ENCODE measurements at places on chromosomes 7 and 10.

GRCh38 chr7:117123311-117123926, 170.1 kb downstream of the ST7 start:
- DNase-seq, result no peak

DNA sequence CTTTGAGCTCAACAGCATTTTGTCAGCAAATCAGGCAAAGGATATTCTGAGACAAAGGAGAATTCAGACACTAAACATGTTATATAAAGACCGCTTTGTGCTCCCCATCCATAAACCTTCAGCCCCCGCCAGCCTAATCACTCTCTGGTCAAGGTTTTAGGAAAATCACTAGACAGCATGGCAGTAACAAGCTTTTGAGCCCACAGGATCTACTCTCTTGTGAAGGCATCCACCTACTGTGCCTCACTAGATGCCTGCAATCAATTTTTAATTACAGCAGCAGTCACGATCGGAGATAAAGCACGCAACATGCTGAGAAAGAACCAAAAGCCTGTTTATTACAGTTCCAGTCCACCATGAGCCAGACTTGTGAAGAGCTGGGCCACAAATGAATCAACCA, 19.1 kb downstream of the PDE1C start:
- DNase-seq, result no peak

DNA sequence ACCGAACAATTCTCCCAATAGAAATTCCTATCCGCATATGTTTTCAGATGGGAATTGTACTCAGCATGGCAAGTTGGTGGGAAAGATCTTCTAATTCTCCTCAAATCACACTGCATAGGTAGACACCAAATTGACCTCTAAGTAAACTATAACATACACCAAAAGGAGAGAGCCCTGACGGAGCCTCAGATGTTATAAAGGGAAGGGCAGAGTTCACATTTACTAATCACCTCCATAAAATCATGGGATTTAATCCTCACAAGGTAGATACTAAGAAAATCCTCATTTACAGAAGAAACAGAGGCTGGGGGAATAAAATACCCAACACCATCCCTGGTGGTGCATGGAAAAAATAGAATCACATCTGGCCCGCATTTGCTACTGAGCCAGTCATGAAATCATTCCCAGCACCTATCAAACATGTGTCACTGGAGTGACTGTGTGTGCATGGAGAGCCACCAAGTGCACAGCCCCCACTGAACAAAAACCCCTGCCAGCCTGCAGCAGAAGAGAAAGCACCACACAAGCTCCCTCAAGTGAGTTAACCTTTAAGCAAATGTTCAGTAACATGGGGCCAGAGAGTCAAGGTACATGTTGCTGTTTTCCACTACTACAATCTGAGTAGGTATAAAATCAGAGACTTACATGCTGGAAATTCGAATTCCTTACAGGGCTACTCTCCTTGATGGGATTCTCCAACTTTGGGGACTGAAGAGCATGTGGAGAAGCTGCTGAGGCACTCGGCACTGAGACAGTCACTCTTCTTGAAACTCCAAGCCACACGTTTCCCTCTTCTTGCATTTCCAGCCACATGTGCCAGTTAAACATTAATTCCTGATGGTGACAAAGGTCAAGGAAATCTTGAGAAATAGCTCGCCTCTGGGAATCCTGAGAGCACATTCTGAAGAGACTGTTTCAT, at the start of gene DDC:
DDC (minus strand) TSS at position 766 of the 919 bp plus-strand sequence. CDS start 21,320 bp downstream, outside the sequence.
- DNase-seq, result no peak

- no peak for DNase-seq
These were observed 147.9 kb downstream of the RPS24 start for GRCh38 chr10:78181381-78182055.

DNA sequence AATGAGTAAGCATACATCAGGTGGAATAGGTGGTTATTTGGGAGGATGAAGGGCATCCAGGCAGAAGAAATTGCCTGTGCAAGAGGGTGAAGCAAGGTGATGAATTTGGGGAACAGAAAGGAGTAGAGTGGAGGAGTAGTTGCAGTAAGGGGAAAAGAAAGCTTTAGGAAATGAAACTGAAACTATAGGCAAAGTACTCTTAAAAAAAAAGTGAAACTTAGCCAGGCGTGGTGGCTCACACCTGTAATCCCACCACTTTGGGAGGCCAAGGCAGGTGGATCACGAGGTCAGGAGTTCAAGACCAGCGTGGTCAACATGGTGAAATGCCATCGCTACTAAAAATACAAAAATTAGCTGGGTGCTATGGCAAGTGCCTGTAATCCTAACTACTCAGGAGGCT, 17.6 kb downstream of the NUP205 start:
- DNase-seq, result no peak

DNA sequence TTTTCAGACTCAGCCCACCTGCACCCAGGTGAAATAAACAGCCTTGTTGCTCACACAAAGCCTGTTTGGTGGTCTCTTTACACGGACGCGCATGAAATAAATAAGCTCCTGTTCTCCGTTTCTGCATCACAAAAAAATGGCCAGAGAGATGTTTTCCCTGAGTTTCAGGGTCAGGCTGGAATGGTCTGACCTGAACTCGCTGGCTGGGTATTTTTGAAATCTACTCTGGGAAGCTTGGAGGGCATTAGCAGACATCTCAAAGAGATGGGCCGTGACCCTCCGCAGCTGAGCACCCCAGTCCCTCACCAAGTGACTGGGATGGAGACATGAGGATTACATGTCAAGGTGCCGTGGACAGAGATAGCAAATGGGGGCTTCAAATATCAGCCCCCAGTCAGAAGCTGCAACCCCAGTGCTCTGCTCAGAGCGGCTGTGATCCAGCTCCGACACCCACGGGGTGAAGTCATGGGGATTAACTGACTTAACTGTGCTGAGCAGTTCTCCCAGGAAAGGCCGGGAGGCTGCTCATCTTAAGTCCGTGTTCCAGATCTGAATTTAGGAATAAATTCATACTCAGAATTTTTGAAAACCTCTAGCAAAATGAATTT, 22.3 kb downstream of the CALML5 start:
- DNase-seq, result no peak

GRCh38 chr10:34751272-34751671, 63.8 kb downstream of the PARD3 start:
- no peak for DNase-seq

DNA sequence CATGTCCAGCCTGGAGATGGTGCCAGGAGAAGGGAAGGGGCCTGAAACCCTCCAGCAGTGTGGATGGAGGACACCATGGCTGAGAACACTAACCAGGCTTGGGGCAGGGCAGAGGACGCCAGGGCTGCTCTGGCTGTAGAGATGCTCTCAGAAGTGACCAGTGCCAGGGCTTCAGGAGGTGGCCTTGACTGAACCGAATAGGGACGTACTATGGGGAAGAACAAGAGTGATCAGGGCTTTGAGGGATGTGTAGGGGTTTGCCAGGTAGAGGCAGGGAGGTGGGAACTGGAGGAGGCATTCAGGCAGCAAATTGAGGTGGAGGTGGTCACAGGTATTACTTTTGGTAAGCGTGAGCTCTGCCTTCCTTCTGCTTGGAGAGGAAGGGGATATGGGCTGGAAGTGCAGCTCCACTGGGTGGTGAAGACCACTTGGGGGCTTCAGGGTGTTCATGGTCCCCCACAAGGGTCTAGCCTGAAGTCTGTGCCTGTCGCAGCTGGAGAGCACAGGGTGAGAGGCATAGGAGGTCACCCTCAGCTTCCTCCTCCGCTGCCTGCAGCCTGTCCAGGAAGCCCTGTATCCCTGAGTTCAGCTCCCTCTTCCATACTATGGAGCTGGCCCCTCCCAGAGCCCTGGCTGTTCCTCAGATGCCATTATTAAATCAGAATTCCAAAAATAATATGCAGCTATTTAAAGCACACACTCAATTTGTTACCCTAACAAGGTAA, 27.8 kb downstream of the ADCY1 start:
- DNase-seq, result no peak

GRCh38 chr7:111869280-111869679, 307.0 kb upstream of the IMMP2L start:
- no peak for DNase-seq

DNA sequence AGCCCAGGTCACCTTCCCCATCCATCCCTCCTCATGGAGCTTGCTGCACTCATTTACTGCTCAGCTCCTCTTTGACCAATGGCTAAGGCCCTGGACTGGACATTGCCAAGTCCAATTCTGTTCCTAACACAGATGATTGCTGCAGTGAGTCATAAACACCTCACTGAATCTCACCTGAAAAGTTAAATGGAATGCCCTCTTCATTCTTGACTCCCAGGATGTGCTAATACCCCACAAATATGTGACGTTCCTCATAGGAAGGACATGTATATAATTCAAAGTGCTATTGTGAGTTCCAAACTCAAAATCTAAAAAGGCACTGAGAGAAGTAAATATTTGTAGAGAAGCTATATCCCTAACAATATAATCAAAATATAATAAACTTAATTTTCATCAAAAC, 73.5 kb upstream of the DLX6 start:
- no peak for DNase-seq

- no peak for DNase-seq
These were observed 52.1 kb downstream of the FOXL3 start for GRCh38 chr7:341841-342638.

GRCh38 chr7:148173369-148173768, 417.2 kb upstream of the C7orf33 start:
- DNase-seq, result no peak

GRCh38 chr10:116260599-116260998, 12.4 kb downstream of the GFRA1 start:
- no peak for DNase-seq

- no peak for DNase-seq
These were observed 15.5 kb downstream of the HIF1AN start for GRCh38 chr10:100551196-100551595.

GRCh38 chr10:118980870-118981269, 48.6 kb upstream of the NANOS1 start:
- DNase-seq, result no peak

DNA sequence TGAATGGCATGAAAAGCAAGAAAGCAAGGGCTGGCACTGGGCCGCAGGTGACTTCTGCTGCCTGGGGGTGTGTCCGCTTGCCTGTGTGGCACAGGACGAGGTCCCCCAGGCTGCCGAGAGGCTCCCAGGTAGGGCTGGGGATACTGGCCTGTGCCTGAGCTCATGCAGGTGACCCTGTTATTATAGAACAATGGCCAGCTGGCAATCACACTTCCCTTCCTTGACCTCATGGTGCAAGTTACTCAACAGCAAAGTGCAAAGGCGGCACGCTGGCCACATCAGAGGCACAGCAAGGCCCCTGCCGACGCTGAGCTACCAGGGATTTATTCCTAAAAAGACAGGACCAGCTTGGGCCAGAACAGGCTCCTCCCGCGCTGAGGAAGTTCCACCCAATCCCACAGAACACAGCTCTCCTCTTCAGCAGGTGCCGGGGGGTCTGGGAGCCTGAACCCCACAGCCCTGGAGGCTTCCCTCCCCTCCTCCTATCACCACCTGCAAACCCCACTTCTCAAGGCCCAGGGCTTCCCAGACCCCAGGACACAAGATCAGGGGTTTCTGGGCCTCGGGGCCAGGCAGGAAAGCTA, 1.4 kb upstream of the ADAM8 start:
- DNase-seq, result no peak

- DNase-seq, result no peak
These were observed 99.7 kb upstream of the FZD1 start for GRCh38 chr7:91164506-91164905.

DNA sequence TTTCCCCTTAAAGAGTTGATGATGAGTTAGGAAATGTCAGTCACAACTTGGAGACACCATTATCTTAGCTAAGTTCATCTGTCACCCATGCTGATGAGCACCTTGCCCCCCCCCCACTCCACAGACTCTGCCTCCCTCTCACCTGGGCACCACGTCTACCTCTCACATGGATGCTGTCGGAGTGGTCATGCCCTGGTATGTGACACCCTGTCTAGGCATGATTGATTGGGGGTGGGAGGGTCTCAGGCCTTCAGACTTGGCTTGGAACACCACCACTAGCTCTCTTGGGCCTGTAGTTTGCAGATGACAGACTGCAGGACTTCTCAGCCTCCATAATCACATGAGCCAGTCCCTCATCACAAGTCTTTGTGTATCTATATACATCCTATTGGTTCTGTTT, 78.0 kb downstream of the WDR37 start:
- no peak for DNase-seq

DNA sequence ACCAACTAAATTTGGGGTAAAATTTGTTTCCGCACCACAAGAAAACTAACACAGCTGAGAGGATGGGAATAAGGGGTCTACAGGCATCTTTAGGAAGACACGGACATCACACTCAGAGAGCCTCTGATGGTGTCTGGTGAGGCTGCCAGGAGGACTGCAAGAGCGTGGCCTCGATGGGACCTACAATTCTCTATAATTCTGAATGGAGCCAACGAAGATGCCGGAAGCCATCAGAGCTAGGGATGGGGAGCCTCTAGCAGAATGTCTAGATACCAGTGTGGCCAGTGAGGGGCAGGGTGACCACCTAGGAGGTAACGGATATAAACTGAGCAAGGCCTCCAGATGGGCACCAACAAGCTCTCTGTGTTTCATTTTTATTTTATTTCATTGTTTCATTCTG, 7.5 kb downstream of the GRID1 start:
- no peak for DNase-seq

DNA sequence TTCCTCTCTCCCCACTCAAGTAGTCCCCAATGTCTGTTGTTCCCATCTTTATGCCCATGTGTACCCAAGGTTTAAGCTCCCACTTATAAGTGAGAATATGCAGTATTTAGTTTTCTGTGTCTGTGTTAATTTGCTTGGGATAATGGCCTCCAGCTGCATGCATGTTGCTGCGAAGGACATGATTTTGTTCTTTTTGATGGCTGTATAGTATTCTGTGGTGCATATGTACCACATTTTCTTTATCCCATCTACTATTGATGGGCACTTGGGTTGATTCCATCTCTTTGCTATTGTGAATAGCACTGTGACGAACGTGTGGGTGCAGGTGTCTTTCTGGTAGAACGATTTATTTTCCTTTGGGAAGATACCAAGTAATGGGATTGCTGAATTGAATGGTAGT, 170.2 kb upstream of the AUTS2 start:
- DNase-seq, result no peak

- no peak for DNase-seq
These were observed 35.5 kb downstream of the IKZF1 start for GRCh38 chr7:50339990-50340500.

DNA sequence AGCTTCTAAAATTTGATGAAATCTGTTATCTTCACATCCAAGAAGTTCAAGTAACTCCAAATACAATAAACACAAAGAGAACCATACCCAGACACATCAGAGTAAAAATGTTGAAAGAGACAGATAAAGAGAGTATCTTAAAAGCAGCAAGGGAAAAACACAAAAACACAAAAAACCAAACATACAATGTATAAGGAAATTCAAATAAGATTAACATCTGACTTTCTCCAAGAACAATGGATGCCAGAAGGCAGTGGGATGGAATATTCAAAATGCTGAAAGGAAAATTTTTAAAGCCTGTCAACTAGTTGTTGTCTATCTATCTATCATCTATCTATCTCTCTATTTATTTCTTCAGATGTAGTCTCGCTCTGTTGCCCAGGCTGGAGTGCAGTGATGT, 72.4 kb upstream of the MKLN1 start:
- DNase-seq, result no peak

GRCh38 chr10:124802313-124802675, 675 bp downstream of the ABRAXAS2 start:
- no peak for DNase-seq

All from cerebellar nuclear complex (tissue), 1 donor.